ENCODE measurements at places on chromosomes 6 and 20.

- DNase-seq, result no peak
These were observed 114.4 kb downstream of the PHACTR3 start for GRCh38 chr20:59718751-59719150.

GRCh38 chr6:30041821-30042220 lies 19.2 kb upstream of the POLR1H start:
- DNase-seq, result no peak

DNA sequence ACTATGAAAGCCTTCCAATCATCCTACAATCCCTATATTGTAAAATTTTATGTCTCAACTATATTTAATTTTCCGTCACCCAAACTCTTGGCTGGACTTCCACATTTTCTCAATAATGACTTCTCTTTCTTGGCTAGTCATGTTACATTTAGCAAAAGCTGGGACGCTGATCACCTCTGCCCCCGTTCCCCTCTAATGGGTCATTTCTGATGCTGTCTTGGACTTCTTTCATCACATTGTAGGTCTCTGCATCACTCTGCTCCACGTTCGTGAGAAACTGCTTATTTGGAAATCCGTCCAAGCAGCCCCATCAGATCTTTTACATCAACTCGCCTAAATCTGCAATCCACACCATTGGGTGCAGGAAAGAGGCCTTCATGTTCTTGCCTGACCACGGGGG lies 203.8 kb downstream of the MYLK4 start:
- DNase-seq, result no peak

DNA sequence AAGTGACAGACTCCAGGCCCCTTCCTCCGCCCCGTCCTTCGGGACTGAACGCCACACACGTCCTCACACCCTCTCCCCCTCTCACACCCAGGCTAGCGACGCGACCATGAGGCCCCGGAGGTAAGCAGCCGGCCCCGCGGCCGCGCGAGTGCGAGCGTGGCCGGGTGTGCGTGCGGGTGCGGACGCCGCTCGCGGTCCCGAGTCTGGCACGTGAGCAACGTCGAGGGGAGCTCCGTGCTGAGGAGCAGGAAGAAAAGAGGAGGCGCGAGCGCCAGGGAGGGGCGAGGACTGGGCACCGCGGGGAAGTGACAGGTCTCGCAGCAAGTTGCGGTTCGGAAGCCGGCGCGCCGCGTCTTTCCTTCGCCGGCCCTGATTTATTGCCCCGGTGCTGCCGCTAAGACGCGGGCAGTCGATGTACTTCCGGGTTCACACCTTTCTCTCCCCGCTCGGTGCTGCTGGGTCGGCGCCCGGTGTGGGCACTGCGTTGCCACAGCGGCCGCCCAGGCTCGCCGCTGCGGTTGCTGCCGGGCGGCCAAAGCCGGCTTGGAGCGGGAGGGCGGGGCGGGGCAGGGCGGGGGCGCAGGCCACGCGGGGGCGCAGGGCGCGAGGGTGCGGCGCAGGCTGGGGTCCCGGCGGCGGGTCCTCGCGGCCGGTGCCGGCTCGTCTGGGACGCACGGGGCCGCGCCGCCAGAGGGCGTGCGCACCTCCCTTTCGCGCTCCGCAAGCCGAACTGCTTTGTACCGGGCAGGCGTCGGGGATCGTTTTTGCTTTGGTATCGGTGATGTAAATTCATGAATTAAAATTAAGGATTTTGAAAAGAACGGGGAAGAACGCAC lies 15.8 kb upstream of the LIN28B start:
- no peak for DNase-seq

DNA sequence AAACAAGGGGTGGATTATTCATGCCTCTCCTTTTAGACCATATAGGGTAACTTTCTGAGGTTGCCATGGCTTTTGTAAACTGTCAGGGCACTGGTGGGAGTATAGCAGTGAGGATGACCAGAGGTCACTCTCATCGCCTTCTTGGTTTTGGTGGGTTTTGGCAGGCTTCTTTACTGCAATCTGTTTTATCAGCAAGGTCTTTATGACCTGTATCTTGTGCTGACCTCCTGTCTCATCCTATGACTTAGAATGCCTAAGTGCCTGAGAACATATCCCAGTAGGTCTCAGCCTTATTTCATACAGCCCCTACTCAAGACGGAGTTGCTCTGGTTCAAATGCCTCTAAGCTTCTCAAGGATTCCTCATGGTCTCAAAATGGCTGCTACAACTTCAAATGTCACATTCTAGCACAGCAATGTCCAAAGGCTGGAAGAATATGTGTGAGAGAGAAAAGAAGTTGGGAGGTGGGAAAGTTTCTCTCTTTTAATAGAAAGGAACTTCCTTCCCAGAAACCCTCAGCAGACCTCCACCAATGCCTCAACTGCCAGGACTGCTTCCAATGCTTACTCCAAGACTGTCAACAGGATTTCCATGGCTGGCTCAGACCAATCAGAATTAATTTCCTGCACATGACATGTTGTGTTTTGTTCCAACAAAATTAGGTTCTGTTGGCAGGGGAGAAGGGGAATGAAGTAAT lies 46.6 kb upstream of the SLC9A8 start:
- no peak for DNase-seq

GRCh38 chr6:33750244-33750991 lies 3.7 kb upstream of the IP6K3 start:
- no peak for DNase-seq
